GM10248 (cell line): ENCODE measurements at places on chromosomes 5 and 9.

GRCh38 chr9:13865869-13866268 is 448.1 kb downstream of the NFIB start:
- DNase-seq = no peak

- DNase-seq = peak; percentile 71
Measured at GRCh38 chr9:134689321-134690181, 47.9 kb downstream of the COL5A1 start.

DNA sequence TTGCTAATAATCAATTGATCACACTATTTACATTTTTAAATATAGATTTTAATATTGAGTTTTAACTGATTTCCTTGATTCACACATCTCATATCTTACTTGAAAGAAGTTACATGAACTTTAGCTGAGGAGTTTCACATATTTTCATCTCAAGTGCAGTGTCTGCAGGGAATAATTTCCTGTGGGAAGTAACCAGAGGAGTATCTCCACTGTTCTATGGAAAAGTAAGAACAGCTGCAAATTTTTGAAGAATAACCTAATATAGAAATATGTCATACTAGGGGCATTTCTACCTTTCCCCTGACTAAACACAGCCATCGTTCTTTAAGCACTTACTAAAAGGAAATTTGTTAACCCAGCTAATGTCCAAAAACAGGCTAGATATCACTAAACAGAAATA is 546.4 kb downstream of the EFNA5 start:
- DNase-seq = no peak

DNA sequence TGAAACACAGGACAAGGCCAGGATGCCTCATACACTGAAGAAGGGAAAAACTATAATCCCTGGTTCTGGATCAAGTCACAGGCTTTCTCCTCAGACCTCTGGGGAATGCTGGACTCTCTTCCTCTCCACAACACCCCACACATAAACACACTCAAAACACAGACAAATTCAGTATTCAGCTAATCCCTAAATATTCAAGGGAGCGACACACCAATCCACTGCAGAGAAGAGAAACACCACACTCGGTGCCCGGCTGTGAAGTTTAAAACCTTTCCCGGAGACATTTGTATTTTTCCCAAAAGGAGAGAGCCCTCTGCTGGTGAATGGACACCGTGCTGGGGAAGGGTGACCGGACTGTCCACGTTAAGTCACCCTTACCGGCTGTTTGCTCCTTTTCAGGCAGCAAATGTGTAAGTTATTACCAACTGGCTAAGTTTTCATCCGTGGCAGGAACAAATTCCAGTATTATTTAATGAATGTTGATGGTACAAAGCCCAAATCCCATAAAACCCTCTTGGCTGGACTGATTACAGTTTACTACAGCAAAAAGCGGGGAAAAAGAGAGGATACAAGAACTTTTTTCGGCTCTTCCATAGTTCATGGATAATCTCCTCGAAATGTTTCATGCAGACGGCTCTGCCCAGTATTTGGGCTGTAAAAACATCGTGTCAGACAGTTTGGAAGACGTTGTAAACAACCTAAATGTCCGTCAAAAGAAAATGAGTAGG is 130.9 kb upstream of the SLC30A5 start:
- peak; percentile 29 for DNase-seq

GRCh38 chr5:17184588-17184987 is 32.8 kb upstream of the BASP1 start:
- no peak for DNase-seq

GRCh38 chr5:99019812-99020697 is 91.2 kb upstream of the CHD1 start:
- DNase-seq = no peak

- DNase-seq = no peak
Measured at GRCh38 chr9:85114799-85115198, 445.3 kb downstream of the NTRK2 start.

DNA sequence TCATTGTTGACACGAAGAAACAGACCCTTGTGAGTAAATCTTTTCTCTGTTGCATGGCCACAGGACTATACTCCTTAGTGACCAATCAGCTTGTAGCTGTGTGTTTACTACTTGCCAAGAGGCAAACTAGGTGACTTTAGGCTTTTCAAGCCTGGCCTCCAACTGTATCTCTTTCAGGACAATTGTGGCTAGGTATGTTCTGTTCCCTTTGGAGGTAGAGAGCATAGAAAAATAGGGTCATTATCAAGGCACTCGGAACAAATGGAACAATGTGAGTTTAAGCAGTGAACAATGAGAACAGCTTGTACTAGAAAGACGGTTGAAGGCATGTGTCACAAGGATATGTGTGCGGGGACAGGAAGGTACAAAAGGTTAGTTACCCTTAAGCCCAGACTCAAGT is 48.1 kb downstream of the SLC46A2 start:
- DNase-seq = no peak

- DNase-seq = no peak
Measured at GRCh38 chr9:133592731-133593409, 16.3 kb downstream of the FAM163B start.

- peak; percentile 66 for DNase-seq
Measured at GRCh38 chr5:10489810-10490426, 48.2 kb downstream of the ROPN1L start.

DNA sequence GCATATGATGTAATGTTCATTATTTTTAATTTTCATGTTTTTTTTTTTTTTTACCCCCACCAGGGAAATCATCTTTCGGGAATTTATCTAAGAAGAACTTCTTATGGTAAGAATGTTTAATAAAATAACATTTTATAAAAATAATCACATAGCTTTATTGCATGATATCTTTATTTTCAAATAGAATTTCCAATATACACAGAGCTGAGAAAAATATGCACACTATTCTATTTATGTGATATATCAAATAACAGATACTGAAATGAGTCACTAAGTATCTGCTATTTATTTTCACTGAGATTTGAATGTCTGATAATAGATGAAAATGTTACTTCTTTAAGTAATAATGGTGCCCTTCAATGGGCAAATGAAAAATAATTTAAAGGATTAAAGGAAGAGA is 1217.3 kb downstream of the MAT2B start:
- no peak for DNase-seq

DNA sequence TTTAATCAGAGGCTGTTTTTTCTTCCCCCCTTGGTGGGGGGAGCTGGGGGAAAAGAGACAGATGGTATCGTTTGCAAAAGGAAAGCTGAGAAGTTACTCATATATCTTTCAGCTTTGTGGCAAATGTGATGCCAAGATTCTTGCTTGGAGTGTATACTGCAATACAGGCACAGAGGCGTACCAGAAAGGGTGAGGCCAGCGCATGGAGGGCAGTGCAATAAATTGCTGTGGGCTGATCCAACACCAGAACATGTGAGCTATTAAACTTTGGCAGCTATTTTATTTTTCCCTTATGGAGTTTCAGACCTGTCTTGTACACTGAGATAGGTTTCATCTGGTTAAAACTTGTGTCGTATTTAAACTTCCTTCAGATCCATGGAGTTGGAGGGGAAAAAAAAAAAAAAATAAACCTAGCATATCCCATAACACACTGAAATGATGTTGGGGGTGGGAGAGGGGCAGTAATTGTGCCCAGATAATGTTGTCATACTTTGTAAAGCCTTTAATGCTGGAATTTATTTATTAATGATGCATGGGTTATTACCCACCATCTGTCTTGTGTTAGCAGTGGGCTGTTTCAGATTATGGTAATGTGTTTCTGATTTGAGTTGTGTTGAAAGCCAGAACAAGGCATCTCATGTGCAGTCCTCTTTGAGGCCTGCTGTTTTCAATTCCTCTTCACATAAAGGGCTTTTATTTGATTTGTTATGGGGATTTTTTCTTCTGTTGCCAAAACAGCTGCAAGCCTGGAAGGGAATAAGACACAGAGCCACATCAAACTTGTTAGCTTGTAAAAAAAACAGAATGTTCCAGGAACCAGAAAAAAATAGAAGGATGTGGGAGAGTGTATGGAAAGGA is 891.3 kb downstream of the TLE1 start:
- no peak for DNase-seq

- DNase-seq = peak; percentile 84
Measured at GRCh38 chr5:73215891-73216610, 43.1 kb downstream of the TMEM174 start.
